ENCODE measurements at places on chromosomes 6 and 20.

DNA sequence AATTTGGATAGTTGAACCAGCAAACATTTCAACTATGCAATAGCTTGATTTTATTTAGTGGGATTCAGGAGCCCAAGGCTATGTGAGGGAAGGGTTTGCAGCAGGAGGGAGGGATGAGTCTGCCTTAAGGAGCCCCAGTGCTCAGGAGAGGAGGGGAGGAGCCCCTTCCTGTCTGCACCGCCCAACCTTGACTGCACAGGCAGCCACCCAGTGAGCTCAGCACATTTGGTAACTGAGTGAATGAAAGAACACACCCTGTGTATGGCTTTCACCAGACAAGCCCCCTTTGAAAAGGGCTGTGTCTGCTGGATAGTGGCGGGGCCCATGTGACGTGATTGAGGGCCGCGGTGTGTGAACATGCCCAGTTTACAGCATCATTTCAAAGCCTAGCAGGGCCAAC is 17.0 kb downstream of the DACT2 start:
- DNase-seq = no peak

DNA sequence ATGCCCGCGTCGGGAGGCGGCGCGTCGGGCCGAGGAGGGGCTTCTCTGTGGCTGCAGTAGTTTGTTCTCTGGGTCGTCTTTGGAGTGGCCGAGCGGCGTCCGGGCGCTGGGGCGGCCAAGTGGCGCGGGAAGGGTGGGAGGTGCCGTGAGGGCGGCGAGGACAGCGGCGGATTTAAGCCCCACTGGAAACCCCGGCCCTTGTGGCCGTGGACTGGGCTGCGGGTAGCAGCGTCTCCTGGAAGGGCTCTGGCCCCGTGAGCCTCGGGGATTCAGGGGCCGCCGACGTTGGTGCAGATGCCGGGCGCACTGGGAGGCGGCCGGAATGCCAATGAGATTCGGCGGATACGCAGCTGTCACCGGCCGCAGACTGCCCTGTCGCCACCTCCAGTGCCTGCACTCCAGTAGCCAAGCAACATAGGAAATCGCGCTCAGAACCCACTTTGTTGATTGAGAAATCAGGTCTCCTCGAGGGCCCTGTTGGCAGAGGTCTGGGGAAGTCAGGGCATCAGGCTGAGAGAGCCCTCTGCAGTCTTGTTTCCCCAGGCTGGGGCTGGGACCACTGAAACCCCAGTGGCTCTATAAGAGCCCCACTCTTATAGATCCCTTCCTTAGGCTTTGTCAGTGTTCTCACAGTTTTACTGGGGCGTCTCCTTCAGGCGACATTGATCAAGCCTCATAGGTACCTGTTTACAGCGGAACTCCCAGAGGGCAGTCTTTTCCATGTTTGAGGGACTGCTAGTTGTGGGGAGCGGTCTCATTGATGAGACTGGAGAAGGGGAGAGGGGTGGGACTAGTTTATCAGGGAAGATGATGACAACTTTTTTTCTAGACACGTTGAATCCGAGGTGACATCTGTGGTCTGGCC is 642 bp downstream of the GZF1 start:
- DNase-seq = peak; percentile 65

GRCh38 chr6:114142258-114142657 is 171.3 kb upstream of the HDAC2 start:
- DNase-seq = no peak

- no peak for DNase-seq
These were observed 702.9 kb downstream of the TENT5A start for GRCh38 chr6:81049425-81050042.

DNA sequence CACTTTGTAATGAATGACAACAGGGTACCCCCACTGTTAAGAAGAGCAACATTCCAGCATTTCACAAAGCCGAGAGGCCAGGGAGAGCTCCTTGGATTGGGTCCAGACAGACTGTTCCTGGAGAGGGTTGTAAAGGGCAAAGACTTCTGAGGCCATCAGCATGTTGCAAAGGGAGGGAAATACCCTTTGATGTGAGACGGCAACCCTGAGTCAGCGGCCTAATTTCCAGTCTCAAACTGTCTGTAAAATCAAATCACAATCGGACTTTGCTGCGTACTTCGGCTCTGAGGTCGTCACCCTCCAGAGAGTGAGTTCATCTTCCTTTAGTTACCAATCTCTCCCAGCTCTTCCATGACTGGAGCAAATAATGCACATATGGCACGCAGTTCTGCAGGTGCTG is 101.0 kb upstream of the DTNBP1 start:
- DNase-seq = no peak

DNA sequence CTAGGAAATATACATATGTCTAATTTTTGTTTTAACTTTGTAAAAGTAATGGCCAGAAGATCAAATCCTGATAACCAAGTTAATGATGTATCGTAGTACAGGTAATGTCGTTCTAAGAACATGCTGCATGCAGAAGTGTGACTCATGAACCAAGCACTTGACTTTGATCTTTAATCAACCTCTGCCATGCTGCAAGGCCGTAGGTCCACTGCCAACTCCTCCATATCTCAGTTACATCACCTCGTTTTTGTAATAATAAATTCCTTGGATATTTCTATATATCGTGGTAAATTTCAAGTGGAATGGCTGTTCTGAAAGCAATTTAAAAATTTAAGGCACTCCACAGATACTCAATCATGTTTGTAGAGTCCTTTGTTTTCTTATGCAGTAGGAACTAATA is 771.7 kb downstream of the EPHA7 start:
- DNase-seq = no peak

DNA sequence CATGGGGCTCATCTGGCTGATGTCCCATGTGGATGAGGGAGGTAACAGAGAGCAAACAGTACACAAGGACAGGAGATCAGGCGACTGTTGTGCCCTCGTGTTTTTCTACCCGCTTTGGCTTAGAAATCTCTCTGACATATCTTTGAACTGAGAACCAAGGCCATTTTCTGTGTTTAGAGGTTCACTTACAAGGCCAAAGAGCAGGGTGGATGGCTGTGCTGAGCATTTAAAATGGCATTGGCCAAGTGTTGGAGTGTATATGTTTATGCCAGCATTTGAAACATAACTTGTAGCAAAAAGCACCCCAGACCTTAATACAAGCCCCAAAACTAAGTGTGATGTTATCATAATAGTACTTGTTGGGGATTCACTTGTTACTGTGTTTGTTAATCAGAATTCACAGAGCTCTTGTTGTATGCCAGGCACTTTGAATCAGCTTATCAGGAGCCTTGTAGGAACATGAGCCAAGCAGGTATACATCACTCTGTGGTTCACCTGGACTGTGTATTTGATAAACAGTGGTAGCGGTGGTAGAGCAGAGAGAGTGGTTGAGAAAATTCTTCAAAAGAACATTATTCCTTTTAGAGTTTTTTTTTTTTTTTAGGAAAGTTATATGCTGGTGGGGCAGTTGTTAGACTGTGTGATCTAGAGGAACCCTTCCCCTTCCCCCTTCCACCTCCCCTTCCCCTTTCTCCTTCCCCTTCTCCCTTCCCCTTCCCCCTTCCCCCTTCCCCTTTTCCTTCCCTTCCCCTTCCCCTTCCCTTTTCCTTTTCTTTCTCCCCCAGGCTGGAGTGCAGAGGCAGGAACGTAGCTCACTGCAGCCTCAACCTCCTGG is 71.3 kb downstream of the ATRN start:
- DNase-seq = no peak

DNA sequence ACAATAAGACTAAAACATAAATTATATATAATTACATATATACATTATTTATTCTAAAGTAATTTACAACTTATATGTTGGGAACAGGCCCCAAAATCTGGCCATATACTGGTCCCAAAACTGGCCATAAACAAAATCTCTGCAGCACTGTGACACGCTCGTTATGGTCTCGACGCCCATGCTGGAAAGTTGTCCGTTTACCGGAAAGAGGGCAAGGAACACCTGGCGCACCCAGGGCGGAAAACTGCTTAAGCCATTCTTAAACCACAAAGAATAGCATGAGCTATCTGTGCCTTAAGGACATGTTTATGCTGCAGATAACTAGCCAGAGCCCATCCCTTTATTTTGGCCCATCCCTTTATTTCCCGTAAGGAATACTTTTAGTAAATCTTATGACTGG is 164.9 kb downstream of the CENPW start:
- DNase-seq = no peak

DNA sequence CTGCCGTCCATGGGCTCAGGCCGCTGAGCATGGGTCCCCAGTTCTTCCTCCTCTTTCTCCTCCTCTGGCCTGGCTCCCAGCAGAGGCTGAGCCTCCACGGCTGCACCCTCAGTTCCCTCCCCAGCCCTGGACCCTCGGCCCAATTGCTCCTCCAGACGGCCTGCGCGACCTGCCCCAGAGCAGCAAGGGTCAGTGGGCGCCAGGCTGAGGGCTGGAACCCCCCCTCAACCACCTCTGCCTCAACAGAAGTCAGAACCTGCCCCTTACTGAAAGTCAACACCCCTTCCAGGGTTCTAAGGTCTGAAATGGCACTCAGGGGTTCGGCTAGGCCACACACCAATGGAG is 15.9 kb upstream of the SPAG4 start:
- DNase-seq = no peak

GRCh38 chr20:63513207-63513606 is 7.4 kb upstream of the PPDPF start:
- no peak for DNase-seq

DNA sequence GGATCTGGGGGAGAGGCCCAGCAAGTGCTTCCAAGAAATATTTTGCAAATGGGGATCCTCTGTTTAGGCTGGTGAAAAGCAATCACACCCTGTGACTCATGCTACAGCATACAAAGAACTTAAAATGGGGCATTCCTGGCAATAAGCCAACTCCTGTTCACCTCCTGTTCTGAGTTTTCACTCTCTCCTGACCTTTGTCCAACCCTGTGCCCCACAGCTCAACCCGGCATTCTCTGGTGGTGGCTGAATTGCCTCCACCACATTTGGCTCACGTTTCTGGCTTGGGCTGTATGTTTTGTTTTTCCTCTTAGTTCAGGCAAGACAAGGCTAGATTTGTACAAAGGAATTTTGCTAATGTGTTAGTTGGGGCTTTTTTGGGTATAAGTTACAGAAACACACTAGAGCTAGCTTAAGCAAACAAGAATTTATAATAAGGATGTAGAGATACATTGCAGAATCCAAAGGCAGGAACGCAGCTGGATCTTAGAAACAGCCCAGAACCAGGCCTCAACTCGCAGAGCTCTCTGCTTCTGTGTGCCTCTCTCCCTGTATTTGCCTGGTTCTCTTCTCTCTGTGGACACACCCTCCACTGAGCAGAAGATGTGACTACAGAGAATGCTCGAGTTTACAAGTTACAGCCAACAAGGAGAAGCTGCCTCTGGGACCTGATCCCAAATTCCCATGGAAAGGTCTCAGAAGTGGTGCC is 9.4 kb downstream of the ABCC10 start:
- no peak for DNase-seq

GRCh38 chr6:101826678-101827077 is 433.2 kb downstream of the GRIK2 start:
- no peak for DNase-seq

GRCh38 chr20:57387945-57388371 is 3.2 kb upstream of the RBM38 start:
- peak; percentile 38 for DNase-seq

GRCh38 chr20:57625181-57625958 is 5.1 kb upstream of the ZBP1 start:
- DNase-seq = no peak

DNA sequence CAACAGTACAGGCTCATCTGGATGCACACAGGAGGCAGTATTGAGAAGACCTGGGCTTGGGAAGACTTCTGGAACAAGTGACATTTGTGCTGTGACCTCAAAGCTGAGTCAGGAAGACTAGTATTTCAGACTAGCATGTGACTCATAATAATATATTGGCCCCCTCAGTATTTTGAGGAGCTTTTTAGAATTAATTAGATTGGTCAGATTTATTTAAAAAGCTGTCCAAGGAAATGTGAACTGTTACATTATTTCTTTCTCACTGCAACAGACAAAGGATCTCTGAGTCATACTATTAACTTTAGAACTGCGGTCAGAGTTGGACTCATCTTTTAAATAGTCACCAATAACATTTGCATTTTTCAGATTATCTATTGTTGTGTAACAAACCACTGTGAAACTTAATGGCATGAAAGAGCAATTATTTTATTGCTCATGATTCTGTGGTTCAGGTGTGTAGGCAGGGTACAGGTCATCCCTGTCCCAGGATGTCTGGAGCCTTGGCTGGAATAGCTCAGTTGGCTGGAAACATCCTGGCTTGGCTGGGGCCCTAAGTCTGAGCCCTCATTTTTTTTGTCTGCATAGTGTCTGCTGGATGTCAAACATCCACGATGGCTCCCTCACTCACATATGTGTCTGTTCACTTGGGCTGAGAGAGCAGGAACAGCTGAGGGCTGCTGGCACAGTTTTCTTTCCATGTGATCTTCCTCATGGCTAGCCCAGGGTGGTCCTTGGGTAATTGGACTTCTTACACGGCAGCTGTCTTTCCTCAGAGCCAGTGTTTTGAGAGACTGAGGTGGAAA is 46.9 kb downstream of the MAP3K4 start:
- peak; percentile 49 for DNase-seq

- no peak for DNase-seq
These were observed 155.1 kb downstream of the CD83 start for GRCh38 chr6:14272737-14273085.

GRCh38 chr6:85810558-85810957 is 167.9 kb upstream of the SYNCRIP start:
- no peak for DNase-seq

- DNase-seq = no peak
These were observed 1002.0 kb upstream of the ADGRB3 start for GRCh38 chr6:67633058-67633457.

DNA sequence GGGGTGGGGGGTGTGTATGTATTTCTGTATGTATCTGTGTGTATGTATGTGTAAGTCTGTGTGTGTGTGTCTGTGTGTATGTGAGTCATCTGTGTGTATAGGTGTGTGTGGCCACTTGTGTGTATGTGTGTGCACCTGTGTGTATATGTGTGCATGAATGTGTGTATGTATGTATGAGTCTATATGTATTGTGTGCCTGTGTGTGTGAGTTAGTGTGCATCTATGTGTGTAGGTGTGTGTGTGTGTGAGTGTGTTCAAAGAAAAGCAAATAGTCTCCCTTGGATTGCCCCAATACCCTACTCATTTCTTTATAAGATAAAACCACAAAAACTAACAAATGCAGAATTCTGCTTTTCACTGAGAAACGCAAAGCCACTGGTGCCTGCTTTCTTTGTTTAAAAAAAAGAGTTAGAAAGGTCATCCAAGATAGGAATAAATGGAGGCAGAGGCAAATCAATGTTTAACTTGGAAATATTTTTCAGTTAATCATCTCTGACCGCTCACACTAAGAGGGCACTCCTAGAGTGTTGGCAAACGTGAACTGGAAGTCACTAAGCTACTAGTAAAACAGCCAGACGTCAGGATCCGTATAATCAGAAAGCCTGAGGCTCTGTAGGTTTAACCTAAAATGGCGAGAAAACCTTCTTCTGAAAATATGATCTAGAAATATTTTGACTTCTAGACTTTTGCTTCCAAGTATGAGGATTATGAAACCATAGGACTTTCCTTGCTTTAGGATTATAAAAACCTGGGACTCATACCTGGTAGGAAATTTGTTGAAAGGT is 37.4 kb upstream of the JAG1 start:
- DNase-seq = no peak

- DNase-seq = no peak
These were observed 50.6 kb downstream of the MAFB start for GRCh38 chr20:40638414-40638813.

- no peak for DNase-seq
These were observed 318.5 kb downstream of the CDC5L start for GRCh38 chr6:44706011-44706410.

GRCh38 chr20:23178806-23179205 is 92.7 kb upstream of the CD93 start:
- no peak for DNase-seq

Data from right forelimb (tissue), 1 donor.